ENCODE measurements at places on chromosomes 3 and 15. TPM values are rescaled to one million over a fixed set of nuclear protein-coding genes. Genes with fewer than 3 reads are reported as not detected.

DNA sequence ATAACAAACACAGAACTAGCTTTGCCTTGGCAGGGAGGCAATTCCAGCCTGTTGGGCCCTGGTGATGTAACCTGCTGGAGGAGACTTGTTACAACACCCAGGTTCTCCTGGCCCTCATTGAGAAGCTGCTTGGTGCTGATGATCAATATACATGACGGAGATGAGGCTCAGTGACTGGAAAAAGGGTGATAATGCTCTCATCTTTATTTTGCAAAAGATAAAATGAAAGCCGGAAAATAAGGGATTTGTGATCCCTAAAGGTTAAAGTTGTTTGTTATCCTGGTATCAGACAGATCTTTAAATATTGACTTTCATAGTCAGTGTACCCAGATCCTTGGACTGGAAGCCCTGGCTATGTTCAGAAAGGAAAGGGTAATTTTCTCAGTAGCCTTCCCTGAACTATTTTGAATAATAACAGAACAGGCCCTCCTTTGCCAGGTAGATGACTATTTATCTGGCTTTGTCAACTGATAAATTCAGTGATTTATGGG is 118.9 kb upstream of the MEIS2 start:
- no peaks in the 10 kb centered on the region for H3K27me3 ChIP-seq
- no peaks in the 10 kb centered on the region for H3K4me1 ChIP-seq

The EPHA3 gene
- total RNA-seq: 3.5 TPM

The GOLGA8R gene
- total RNA-seq: 11.9 TPM

- H3K4me3 ChIP-seq: no peak overlapping the region
- H3K27me3 ChIP-seq: no peaks in the 10 kb centered on the region
Measured at GRCh38 chr3:38653685-38654537, 4.4 kb upstream of the SCN5A start.

DNA sequence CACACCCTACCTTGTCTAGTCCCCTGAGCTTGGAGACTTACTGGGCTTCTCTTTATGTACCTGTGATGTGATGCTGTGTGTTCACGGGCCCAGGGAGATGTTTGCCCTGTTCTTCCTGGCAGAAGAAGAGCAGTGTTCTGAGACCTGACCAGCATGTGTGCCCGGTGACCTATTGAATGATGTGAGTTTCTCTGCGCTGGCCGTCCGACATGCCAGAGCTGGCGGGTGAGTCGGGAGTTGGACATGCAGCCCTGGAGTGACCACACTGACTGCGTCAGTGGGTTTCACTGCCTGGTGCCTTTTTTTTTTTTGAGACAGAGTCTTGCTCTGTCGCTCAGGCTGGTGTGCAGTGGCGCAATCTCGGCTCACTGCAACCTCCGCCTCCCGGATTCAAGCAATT is 42.3 kb downstream of the CGNL1 start:
- no peak for DNase-seq
- no peaks in the 10 kb centered on the region for H3K27me3 ChIP-seq
- H3K27ac ChIP-seq: no peak overlapping the region

GRCh38 chr15:29802411-29802810 is 19.9 kb downstream of the TJP1 start:
- no peak for DNase-seq
- peaks cover 10% of the 10 kb centered on the region for H3K4me1 ChIP-seq
- no peak overlapping the region for H3K27ac ChIP-seq
- H3K36me3 ChIP-seq: no peaks in the 10 kb centered on the region

GRCh38 chr3:87462228-87462627 is 185.8 kb upstream of the POU1F1 start:
- H3K4me3 ChIP-seq: no peak overlapping the region
- no peaks in the 10 kb centered on the region for H3K4me1 ChIP-seq
- no peak for DNase-seq
- no peaks in the 10 kb centered on the region for H3K27me3 ChIP-seq
- no peak overlapping the region for H3K27ac ChIP-seq

DNA sequence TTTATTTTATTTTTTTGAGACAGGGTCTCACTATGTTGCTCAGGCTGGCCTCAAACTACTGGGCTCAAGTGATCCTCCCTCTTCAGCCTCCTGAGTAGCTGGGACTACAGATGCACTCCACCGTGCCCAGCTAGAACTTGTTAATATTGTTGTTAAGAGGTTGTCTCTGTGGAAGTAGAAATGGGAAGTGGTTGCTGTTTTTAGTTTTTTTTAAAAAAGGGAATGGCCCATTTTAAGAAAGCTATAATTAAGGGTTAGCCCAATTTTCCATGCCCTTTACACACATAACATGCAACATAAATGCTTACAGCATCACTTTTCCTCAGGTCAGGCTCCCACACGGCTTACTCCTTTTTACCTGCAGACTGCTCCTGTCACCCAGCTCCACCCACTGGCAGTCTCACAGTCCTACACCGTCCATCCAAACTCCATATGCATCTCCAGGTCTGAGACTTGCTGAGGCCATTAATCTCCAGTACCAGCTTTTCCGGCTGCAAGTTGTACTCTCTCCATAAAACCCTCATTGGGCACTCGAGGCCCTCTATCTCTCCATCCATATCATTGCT is 19.8 kb downstream of the MORC1 start:
- H3K4me1 ChIP-seq: no peaks in the 10 kb centered on the region
- H3K27ac ChIP-seq: no peak overlapping the region
- no peaks in the 10 kb centered on the region for H3K36me3 ChIP-seq
- no peaks in the 10 kb centered on the region for H3K27me3 ChIP-seq
- no peak for DNase-seq

Measured in thoracic aorta (tissue), 2 donors.